ENCODE measurements at places on chromosomes 4 and X.

- no peak for DNase-seq
Measured at GRCh38 chr4:960140-960635, 13.2 kb downstream of the DGKQ start.

- DNase-seq, result no peak
Measured at GRCh38 chr4:77697860-77698590, 92.4 kb downstream of the CXCL13 start.

DNA sequence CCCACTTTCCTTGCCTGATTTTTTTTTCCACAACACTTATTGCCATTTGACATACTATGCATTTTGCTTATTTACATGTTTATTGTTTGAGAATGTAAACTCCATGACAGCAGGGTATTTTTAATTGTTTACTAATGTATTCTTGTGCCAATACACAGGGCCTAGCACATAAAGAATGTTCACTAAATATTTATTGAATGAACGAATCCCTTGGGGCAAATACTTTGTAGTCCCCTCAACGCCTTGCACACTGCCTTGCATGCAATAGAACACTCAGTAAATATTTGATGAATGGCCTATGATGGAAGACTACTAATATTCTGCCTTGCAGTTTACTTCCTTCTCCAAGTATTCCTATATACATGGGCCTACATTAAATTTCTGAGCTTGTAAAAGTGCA is 1.4 kb upstream of the PRPS1 start:
- DNase-seq, result no peak

DNA sequence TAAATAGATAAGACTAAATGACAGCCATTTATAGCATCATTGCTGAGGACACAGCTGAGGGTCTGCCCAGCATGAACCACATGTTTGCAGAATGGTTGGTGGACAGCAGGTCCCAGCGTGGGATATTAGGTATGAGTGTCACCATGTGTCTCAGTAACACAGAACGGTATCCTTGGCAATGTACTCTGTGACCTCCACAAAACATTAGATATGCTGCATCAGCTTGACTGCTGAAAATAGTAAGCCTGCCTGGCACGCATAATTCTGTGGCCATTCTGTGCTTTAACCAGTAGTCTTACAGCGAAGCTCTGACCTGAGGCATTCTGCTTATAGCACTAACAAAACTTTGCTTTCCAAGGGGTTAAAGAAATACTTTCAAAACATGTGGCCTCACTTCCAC is 32.0 kb downstream of the LIMCH1 start:
- DNase-seq, result no peak

DNA sequence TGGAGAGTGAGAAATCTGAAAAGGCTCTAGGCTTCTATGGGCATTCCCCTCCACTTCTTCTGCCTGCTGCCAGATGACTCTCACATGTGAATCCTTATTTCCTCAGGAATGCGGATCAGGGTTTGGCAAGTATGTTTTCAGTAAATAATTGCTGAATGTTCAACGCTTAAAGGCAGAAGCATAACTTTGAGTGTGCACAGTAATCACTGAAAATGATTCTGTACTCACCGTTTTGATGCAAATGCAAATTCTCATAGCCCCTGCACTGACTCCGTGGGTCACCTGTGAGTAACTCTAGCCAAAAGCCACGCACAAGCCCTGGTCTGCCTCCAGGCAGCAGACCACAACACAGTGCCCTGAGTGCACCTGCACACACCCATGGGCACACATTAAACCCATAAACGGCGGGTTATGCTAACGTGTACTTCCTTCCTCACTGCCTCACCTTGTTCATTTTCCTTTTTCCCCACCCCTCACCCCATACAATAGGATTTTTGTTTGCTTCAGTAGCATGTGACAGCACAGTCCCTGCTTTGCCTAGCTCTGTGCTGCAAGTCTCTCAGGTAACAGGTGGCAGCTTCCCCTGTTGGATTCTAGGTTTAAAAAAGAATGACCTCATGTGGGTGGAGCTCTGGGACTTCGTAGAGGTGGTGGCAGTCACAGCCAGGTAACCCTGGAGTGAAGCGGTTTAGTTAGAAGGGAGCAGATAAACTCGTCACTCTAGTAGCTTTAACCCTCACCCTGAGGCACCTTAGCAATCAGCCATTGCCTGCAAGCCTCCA is at the start of gene ARHGEF38:
Gene ARHGEF38 (plus strand): TSS at position 656 of the 782 bp plus-strand sequence. CDS start 146 bp downstream, outside the sequence.
- no peak for DNase-seq

GRCh38 chrX:154719132-154719675 is 31.7 kb downstream of the GAB3 start:
- DNase-seq, result no peak

DNA sequence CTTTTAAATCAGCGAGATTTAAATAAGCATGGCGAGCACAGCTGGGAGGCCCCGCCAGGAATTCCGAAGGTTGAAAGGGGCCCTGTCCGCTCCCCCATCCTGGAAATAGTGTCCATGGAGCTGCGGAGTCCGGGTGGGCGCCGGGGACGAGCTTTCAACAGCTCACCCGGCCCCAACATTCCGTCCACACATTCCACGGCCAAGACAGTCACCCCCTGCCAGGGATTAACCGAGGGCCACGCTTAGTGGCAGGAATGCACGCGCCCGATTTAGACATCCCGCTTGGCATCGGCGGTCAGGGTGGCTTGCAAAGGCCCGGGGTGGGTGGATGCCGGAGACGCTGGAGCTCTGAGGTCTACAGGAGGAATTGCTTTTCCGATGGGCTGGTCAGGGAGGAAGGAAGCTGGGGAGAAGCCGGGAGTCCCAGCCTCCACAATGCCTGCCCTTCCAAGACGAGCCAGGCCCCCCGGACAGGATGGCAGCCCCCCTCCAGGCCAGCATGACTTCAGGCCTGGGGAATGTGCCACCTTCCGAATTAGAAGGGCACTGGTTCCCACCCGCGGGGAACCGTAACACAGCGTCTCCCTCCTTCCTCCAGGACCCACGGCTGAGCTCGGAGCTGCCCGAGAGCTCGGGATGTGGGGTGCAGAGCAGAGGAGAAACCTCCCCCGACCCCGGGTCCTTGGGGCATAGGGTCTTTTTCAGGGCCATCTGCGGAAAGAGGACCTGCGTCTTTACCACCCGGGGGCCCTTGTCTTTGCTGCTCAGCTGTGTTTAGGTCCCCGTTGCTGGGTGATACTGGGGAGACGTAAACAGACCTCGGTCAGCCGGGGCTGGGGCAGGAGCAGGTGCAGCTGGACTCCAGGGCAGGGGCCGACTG is 26.9 kb upstream of the PPP2R3B start:
- no peak for DNase-seq

GRCh38 chrX:43087830-43088229 is 309.9 kb upstream of the PPP1R2C start:
- no peak for DNase-seq

GRCh38 chr4:152342293-152342692 is 193.6 kb downstream of the FBXW7 start:
- no peak for DNase-seq

DNA sequence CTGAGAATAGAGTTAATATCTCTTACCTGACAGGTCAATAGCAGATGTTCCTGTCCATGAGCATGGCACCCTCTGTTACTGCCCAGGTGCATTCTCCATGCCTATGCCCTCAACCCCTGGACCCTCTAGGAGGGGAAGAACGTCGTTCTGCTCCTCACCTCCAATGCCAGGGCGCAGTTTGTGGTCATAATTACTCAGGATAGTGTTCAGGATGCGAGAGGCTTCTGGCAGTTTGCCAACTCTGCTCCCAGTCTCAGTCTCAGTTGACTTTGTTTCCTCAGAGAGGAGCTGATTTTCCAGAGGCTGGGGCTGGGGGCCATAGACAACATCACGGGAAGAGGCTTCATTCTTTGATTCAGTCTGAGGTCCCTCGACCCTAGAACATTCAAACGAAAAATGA is 4.4 kb downstream of the GABRE start:
- DNase-seq, result no peak

GRCh38 chrX:18949291-18949943 is 34.5 kb downstream of the PHKA2 start:
- DNase-seq, result no peak

DNA sequence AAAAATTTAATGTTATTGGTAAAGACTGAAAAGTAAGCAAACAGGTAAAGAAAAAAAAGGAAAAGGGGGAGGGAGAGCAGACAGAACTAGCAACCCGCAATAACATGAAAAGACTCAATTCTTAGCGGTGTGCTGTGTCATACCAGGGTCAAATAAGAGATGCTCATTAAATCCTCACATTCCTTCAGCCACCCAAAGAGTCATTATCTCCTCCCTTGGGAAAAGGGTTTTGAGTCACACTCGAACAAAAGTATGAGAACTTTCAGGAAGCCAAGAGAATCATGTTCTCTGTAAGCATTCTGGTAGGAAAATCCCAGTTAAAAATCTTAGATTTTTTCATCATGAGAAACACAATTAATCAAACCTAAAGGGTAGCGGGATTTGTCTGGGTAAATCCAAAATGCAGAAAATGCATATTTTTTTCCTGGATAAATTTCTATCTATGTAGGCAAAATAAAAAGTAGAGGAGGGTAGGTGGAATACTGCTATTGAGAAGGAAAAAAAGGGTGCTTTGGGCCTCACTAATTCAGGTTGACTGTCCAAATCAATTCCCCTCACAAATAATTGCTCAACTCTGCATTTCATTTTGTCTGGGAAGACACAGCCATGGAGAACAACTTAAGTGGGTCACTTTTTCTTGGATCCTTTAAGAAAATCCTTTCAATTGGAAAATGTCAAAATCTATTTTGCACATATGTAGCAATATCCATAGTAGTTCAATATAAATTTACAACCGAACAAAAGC is 23.2 kb downstream of the TNIP3 start:
- no peak for DNase-seq

DNA sequence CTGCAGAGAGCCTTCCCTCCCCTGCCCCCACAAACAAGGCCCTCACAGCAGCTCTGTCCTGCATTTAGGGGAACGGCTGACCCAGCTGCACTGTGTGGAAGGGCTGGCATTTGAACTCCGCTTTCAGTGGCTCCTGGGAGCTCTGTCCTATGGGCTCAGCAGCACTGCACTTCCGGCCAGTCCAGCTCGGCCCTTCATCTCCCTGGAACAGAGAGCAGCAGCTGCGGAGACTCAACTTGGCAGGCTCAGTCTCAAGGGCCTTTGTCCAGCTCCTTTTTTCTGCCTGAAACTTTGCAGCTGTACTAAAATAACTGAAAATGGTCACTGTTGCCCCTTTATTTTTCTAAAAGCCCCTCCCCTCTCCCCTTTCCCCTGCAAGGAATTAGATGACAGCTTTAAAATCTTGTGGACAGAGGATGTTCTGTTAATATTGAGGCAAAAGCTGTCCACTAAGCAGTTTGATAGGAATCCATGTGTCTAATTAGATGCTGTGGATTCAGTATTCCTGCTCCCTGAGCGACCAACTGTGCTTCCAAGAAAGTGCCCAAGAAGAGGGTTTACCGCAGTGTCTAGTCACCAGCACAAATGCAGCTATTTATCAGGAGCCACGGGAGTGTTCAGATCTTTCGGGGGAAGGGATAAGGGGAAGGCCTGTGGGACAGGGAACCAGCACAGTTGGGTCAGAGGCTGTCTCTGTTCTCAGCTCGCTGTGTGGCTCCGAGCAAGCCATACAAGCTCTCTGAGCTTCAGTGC is 133.1 kb downstream of the AFAP1 start:
- no peak for DNase-seq

- no peak for DNase-seq
Measured at GRCh38 chrX:155880586-155881157, 473 bp upstream of the VAMP7 start.

DNA sequence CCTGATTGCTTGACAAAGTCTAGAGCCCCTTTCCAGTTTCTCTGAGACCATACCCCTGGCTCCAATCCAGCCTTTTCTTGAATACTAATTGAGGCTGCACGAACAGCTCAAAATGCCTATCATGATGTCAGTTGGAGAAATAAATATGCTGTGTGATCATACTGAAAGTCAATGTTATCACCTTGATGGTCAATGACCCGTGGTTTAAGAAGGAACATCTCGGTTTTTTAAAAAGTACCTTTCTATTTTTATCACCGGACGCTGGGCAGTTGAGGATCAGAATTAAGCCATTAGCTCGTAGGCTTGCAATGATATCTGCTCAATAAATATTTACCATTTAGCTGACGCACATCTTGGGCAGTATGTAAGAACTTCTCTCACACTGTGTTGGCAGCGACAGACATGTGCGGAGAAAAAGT is 852 bp upstream of the WDR44 start:
- no peak for DNase-seq

- no peak for DNase-seq
Measured at GRCh38 chr4:122765692-122766352, 33.3 kb downstream of the BBS12 start.

GRCh38 chr4:29320947-29321620 is 1399.1 kb upstream of the PCDH7 start:
- DNase-seq, result no peak

Measured in GM06990 (cell line).